ENCODE measurements at places on chromosomes 2 and 18.

GRCh38 chr2:71181316-71181715 is 45.6 kb downstream of the PAIP2B start:
- peak; percentile 79 for DNase-seq

- no peak for DNase-seq
These were observed 161.4 kb downstream of the UXS1 start for GRCh38 chr2:106032676-106033075.

DNA sequence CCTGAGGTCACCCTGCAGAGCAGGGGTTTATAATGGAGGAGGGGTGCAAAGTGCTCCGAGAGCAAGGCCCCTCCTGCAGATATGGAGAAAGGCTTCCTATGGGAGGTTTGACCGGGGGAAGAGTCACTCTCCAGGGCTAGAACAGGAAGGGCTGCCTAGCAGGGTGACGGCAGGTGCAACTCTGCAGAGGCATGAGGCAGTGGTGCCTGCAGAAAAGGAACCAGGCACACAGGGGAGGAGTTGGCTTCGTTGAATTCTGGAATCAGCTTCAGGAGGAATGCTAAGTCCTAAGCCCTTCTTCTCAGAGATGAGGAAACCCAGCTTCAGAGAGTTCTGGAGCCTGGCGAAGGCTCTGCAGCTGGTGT is 17.5 kb upstream of the HPCAL1 start:
- DNase-seq, result no peak

GRCh38 chr2:57515366-57515765 is 531.2 kb upstream of the VRK2 start:
- DNase-seq, result no peak

DNA sequence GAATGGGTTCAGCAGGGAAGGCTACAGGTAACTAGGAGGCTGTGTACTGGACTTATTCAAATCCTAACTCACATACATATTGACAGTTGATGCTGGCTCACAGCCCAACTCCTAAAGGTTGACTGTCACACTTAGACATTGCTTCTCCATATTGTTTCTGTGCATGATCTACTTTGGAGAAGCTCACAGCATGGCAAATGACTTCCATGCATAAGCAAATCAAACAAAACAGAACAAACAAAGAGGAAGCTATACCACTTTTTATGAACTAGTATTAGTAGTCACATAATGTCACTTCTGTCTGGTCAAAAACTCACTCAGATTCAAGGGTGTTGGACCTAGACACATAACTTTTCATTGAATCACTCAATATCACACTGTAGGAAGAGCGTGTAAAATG is 43.8 kb upstream of the CDH19 start:
- DNase-seq, result no peak

DNA sequence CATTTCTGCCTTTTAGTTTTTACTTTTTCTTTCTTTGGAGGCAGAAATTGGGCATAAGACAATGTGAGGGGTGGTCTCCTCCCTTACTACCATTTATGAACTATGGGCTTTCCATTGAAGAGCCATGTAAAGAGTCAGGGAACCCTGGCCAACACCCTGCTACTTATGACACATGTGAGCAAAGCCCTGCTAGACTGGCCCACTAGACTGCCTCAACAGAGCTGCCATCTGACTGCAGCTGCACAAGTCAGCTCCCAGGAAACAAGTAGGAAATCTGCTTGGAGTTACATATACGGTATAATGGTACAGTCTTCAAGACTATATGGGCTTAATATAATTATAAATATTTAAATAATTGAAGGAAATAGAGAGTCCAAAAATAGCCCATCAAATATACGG is 816.8 kb downstream of the TRIB2 start:
- no peak for DNase-seq

DNA sequence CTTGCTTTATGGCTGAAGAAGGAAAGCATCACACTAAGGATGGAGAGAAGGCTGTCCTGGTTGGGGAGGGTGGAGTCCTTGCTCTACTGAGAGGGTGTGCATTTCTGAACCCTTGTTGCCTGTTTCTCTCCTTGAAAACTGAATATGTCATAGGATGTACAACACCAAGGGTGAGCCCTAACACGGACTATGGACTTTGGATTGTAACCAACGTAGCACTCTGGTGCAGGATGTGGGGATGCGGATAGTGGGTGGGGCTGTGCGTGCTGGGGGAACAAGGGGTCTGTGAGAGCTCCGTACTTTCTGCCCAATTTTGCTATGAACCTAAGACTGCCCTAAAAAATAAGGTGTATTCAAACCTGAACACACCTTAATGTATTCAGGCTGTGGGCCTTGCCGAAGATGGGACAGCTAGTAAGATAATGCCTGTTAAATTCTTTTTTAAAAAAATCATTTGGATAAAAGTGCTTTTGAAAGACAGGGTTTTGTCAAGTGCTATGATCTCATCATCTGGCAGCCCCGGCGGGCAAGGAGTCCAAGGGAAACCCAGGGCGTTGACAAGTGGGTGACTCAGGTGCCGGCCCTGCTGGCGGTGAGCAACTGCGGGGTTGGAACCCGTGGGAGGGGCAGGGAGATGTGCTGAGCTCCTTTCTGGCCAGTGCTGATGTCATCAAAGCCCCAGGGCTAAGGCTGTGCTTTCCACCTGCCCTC is 54.0 kb downstream of the GATA6 start:
- peak; percentile 96 for DNase-seq

DNA sequence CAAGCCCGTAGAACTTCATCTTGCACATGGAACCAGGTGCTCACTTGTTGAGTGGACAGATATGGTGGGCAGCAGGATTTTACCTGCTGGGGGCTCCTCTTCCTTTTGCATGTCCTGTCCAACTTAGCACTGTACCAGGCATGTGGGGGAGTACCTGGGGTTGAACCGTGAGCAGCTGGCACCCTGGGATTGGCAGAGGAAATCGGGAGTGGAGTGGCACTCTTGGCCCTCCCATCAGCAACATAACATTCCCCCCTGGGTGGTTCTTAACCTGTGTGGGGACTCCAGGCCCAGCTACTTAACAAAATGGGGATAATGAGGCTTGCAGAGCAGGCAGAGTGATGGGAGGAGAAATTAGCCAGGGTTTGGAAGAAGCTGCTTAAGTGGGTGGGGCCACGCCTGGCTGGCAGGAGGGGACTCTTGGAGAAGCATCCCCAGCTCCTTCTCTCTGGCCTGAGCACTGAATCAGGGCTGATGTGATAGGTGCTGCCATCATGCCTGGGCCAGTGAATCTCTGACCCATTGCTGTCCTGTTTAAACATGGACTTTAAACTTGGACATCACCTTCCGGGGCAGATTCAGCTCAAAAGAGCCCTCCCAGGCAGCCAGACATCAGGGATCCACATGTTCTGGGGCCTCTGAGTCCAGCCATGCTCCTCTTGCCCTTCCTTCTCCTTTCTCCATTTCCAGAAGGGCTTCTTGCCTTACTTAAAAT is 15.5 kb downstream of the FOSL2 start:
- DNase-seq, result no peak

GRCh38 chr2:53622141-53622540 is 145.5 kb upstream of the CHAC2 start:
- no peak for DNase-seq

DNA sequence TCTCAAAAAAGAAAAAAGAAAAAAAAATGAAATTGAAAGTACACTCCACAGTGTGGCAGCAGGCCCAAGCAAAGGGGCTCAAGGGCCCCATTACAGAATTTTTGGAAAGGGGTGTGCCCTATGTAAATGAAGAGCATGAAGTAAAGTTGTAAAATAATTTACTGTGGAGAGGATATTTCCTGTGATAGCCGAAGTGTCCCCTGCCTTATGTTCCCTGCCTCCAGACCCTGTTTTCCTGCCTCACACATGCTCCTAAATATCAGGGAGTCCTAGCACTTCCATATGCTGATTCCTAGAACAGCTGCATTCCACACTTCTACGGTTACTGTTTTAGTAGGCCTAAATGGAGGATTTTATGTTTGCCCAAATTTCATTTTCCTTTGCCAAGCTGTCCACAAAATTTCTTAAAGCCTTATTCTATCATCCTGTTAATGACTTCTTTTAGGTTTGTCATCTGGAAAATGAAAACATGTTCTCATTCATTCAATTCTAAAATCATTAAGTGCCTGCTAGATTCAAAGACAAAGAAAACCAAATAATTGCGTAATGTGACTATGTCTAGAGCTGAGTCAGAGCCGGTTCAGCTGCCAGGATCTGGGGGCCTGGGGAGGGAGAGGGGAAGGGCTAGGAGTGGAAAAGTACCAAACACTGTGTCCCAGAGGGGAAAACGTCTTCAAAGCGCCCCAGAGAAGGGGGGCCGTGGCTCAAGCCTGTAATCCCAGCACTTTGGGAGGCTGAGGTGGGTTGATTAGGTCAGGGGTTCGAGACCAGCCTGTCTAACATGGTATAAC is 25.9 kb upstream of the IMPA2 start:
- peak; percentile 78 for DNase-seq

DNA sequence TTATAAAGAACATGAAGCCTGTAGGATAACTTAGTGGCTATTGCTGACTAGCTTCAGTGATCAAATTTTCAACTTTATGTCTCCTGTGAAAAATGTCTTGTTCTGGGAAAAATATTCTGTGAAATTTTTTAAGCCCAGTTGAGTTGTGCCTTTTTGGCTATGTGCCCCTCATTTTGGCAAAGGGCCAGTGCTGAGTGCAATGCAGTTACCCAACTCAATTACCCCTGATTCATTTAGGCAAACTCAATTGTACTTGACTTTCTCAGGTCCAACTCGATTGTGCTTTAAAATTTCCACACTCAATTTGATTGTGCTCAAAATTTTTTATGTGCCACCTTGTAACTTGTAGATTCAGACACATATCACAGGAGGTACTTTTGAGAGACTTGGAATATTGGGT is 548.8 kb upstream of the NRP2 start:
- DNase-seq, result no peak

- no peak for DNase-seq
These were observed 172.7 kb downstream of the BCL2 start for GRCh38 chr18:63146828-63147409.

DNA sequence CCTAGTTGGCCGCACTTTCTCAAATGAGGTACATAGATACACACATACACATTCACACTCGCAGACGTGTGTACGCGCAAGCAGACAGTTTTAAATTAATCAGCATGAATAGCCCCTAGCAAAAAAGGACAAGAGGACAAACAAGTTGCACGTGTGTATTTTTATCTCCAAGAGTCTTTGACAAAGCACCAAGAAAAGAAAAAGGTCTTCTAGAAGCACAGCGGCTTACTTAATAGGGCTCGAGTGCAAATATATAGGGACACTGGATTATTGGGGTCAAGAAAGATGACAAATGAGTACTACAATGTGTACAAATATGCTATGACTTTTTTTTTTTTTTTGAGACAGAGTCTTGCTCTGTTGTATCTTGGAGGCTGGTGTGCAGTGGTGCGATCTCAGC is 1.7 kb upstream of the BCL2 start:
- DNase-seq, result no peak

- no peak for DNase-seq
These were observed 94.9 kb downstream of the BCL2 start for GRCh38 chr18:63224630-63225029.

DNA sequence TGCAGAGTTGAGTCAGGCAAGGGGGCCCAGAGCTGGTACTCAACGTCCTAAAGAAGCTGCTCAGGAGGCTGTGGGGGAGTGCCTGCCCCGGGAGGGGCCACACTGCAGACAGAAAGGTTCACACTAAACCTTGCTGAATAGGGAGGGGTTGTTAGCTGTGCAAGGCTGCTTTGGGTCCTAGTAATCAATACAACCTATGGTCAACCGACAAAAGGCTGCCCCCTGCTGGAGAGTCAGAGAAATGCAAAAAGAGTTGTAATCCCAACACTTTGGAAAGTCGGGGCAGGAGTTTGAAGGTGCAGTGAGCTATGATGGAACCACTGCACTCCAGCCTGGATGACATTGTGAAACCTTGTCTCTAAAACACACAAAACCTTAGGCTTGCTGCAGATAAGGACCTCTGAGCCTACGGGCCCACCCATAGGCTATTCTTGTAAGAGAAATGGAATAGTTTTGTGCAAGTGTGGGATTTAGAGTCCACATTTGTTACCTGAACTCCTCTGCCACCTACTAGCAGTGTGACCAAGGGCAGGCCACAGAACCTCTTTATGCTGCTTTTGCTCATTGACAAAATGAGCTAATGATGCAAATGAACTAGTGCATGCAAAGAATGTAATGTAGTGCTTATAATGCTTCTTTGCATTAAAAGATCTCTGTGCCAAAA is 81.5 kb downstream of the PRPF40A start:
- DNase-seq, result no peak

DNA sequence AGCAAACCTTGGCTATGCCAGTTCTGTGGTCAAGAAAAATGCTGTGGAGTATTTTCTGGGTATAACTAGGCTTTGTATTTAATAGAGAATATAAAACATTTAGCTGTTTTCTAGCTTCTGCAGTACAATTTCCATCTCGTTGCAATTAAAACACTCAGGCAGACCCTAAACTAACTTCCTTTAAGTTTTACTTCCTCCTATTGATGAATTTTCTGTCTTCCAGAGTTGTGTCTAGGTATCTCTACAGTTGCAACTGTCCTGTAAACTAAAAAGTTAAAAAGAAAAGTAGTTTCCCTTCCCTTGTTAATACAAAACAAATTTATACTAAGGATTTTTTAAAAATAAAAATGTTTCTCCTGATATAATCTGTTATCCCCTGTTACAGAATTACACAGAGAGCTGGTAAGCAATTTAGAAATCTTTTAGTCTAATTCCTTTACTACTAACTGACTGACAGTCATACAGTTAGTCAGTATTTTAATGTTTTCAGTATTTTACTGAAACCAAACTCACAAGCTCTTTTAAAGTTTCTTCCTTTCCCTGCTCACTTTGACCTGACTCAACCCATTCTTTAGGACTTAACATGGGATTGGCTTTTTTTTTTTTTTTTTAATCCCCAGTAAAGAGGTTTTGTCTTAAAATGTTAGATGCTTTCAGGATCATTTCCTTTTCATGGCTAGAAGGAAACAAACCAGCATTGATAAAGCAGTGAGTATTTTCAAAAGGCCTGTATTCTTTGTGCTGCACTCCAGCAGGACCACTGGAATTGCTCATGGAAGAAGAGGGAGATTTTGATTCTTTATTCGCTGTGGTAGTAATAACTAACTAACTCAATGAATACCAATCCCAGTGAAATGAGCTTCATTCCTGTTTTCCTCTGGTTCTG is 22.9 kb downstream of the ITGAV start:
- no peak for DNase-seq

- no peak for DNase-seq
These were observed 64.0 kb downstream of the NXPH2 start for GRCh38 chr2:138716183-138716582.

DNA sequence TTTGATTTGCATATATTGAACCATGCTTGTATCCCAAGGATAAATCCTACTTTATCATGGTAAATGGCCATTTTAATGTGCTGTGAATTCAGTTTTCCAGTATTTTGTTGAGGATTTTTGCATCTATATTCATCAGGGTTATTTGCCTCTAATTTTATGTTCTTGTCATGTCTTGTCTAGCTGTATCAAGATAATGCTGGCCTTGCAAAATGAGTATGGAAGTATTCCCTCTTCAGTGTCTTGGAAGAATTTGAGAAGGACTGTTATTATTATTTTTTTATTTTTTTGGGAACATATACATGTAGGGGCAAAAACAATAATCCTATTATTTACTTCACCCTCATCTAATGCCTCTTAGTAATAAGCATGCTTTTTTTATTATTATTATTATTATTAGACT is 398.0 kb upstream of the KCNH7 start:
- no peak for DNase-seq

All from foreskin keratinocyte (primary cell).